Cardiac ventricle fibroblast (primary cell): ENCODE measurements at places on chromosomes 6 and 20. TPM values are rescaled to one million over a fixed set of nuclear protein-coding genes. Genes with fewer than 3 reads are reported as not detected.

The PSMB8 gene
- total RNA-seq = 44.7 and 54.2 TPM in 2 replicates

The MPC1 gene
- total RNA-seq = 22.4 and 28.4 TPM in 2 replicates

The GSTA2 gene
- total RNA-seq = not detected in 2 replicates

The LIME1 gene
- 1.1 and 2.9 TPM in 2 replicates for total RNA-seq

The VWA7 gene
- 0.10 and 0.12 TPM in 2 replicates for total RNA-seq

The OR2H1 gene
- not detected in 2 replicates for total RNA-seq

The LEMD2 gene
- 25.6 and 26.0 TPM in 2 replicates for total RNA-seq

The SLC22A16 gene
- total RNA-seq = 0.39 and 0.62 TPM in 2 replicates

The AKAP12 gene
- total RNA-seq = 30.6 and 30.9 TPM in 2 replicates

The ISM1 gene
- total RNA-seq = not detected in 2 replicates

The POM121L2 gene
- total RNA-seq = not detected in 2 replicates

The LST1 gene
- not detected in 2 replicates for total RNA-seq

The XKR7 gene
- total RNA-seq = not detected in 2 replicates

The DEFB114 gene
- total RNA-seq = not detected in 2 replicates

The SLC17A1 gene
- not detected in 2 replicates for total RNA-seq

The STMND1 gene
- total RNA-seq = not detected in 2 replicates

The CD93 gene
- 16.2 and 16.9 TPM in 2 replicates for total RNA-seq

The GPX5 gene
- total RNA-seq = not detected in 2 replicates

The CHRNA4 gene
- 0.05 TPM in 1 of 2 replicates, not detected in the other for total RNA-seq

The CEP250 gene
- 20.3 and 30.8 TPM in 2 replicates for total RNA-seq

The CALHM6 gene
- 2.8 and 5.1 TPM in 2 replicates for total RNA-seq

The ID1 gene
- 277 and 305 TPM in 2 replicates for total RNA-seq

The TREML2 gene
- not detected in 2 replicates for total RNA-seq

The CNR1 gene
- 16.8 and 20.3 TPM in 2 replicates for total RNA-seq

The CMTR1 gene
- 22.0 and 24.6 TPM in 2 replicates for total RNA-seq

The CDKN1A gene
- total RNA-seq = 290 and 302 TPM in 2 replicates

The FNDC11 gene
- total RNA-seq = 0.05 and 0.12 TPM in 2 replicates

The DEFB132 gene
- total RNA-seq = not detected in 2 replicates

The HCK gene
- total RNA-seq = not detected in 2 replicates

The HLA-DQB1 gene
- total RNA-seq = not detected in 2 replicates

The FAM83C gene
- not detected in 2 replicates for total RNA-seq

The SLC22A7 gene
- total RNA-seq = not detected in 2 replicates

The SSTR4 gene
- total RNA-seq = not detected in 2 replicates

The SLC12A5 gene
- total RNA-seq = not detected in 2 replicates
